Midbrain (tissue), 1 donor: ENCODE measurements at places on chromosomes 12 and 14.
A peak's percentile ranks its signal among the peaks of the same experiment; 100 is the strongest.

DNA sequence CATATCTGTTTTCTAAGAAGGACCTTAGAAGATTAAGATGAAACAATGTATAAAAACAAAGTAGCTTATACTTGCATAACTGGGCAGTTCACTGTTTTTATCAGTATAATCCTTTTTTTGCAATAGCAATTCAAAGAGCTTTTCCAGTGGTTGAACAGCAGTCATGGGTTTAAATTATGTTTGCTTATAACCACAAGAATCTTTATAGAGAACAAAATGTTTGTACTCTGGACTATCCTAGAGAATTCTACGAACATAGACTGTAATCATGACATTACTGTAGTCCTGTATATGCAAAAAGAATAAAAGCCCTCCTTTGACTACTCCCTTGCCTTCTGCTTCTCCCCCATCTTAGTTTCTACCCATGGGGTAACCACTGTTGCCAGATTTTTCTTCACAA, 5.7 kb downstream of the FAM177A1 start:
- DNase-seq = no peak

DNA sequence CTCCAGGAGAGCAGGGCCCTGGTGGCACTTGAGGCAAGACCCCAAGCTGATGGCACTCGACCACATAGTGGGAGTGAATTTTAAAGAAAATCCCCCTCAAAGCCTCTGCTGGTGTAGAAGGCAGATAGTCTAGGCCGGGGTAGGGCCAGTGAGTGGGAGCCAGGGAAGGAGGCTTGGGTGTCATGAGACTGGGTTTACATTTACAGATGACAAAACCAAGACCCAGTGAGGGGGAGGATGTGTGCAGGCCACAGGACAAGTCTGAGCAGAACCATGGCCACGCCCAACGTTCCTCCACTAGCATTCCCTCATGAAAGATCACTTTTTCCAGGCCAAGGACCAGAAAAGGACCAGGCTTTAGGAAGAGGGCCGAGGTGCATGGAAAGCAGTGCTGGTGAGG, 42.0 kb downstream of the EVL start:
- no peak for DNase-seq

- no peak for DNase-seq
Observed at GRCh38 chr14:32536175-32536574, 207.1 kb downstream of the AKAP6 start.

GRCh38 chr12:93766796-93767523, 89.8 kb downstream of the CRADD start:
- DNase-seq = peak; percentile 65

GRCh38 chr12:87870493-87871460, 158.4 kb downstream of the C12orf50 start:
- DNase-seq = no peak

GRCh38 chr12:104226672-104227071, 11.1 kb downstream of the TXNRD1 start:
- DNase-seq = no peak

DNA sequence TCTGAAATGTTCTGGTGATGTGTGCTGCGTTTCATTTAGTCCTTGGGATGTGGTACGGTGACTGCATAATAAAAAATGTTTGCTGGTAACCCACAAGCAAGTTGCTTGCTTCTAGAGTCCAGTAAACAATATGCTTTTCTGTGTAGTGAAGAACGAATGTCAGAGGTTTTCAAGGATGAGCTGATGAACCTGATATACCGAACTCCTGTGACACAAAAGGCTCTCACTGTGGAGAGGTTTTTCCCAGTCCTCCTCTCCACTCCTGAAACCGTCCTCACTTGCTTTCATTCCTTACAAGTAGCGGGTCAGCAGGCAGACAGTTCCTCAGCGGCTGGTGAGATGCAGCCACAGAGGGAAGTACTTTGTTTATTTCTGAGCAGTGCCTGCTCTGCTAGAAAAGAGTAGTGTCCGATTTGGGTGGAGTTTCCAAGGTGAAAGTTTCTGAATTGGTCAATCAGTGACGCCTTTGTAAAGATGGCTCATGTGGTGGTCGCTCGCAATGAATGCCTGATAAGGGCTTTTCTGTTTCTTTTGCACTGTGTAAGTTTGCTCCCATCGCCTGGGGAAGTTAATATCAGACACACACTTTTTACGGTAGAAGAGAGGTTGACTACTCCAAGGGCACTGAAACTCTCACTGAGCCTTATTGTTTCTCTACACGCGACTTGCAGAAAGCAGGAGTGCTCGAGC, 3.0 kb downstream of the ETV6 start:
- DNase-seq = peak; percentile 27

GRCh38 chr14:51479584-51480325, 172.0 kb upstream of the FRMD6 start:
- no peak for DNase-seq

GRCh38 chr14:99419905-99420304, 60.8 kb downstream of the SETD3 start:
- DNase-seq = no peak
